A549 treated with Mapracorat at 1 μM for 4 hours (cell line): ENCODE measurements at places on chromosomes 11 and 22. TPM values are rescaled to one million over a fixed set of nuclear protein-coding genes. Genes with fewer than 3 reads are reported as not detected.

KCNJ1 gene
- total RNA-seq = 0.06 TPM in 1 of 5 replicates, not detected in the others

PANX2 gene
- 5.1 to 7.0 TPM (median 6.5 TPM) in 5 replicates for total RNA-seq

CDC45 gene
- total RNA-seq = 24.1 to 27.6 TPM (median 24.7 TPM) in 5 replicates

NCF4 gene
- total RNA-seq = 0.12 TPM in 1 of 5 replicates, not detected in the others

FXYD2 gene
- total RNA-seq = 16.9 to 21.9 TPM (median 17.2 TPM) in 5 replicates

UBQLN3 gene
- not detected in 5 replicates for total RNA-seq

SLC25A45 gene
- total RNA-seq = 10.3 to 15.7 TPM (median 13.4 TPM) in 5 replicates

NXPE1 gene
- not detected in 5 replicates for total RNA-seq

CCDC15 gene
- total RNA-seq = 0.44 to 0.86 TPM (median 0.70 TPM) in 5 replicates

GDPD4 gene
- not detected in 5 replicates for total RNA-seq

NCR3LG1 gene
- 1.8 to 3.0 TPM (median 2.3 TPM) in 5 replicates for total RNA-seq

TUT1 gene
- 13.6 to 16.7 TPM (median 16.4 TPM) in 5 replicates for total RNA-seq

FGF19 gene
- 0.05 to 0.12 TPM (median 0.08 TPM) in 4 of 5 replicates, not detected in the other for total RNA-seq

SPINDOC gene
- total RNA-seq = 32.7 to 52.1 TPM (median 49.7 TPM) in 5 replicates

ATG2A gene
- total RNA-seq = 11.8 to 22.6 TPM (median 21.0 TPM) in 5 replicates

RNF215 gene
- total RNA-seq = 16.0 to 23.8 TPM (median 21.7 TPM) in 5 replicates

OR52E8 gene
- total RNA-seq = not detected in 5 replicates

MIOX gene
- 0.11 TPM in 1 of 5 replicates, not detected in the others for total RNA-seq

MB gene
- 5.6 to 8.5 TPM (median 7.5 TPM) in 5 replicates for total RNA-seq
